ENCODE measurements at places on chromosomes 2 and 18.

- DNase-seq: no peak
Measured at GRCh38 chr2:217705461-217705860, 297.3 kb downstream of the TNS1 start.

- DNase-seq: no peak
Measured at GRCh38 chr18:21218862-21219261, 23.2 kb upstream of the GREB1L start.

DNA sequence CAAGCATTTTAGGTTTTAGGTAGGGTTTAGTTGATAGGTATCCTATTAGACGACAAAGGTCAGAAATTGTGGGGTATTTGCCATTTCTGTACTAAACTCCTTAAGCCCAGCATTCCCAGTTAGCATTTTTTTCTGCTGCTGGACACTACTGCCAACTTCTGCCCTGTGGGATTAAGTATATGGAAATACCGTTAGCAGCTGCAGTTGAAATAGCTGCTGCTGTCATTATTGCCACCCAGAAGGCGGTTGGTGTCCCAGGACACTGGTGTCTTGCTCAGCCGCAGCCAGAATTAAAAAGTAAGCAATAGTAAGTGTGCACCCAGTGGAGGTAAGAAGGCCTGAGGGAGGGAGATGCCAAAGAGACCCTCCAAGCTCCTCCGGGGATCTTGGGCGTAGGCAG lies 1.9 kb upstream of the UXS1 start:
- no peak for DNase-seq

- DNase-seq: no peak
Measured at GRCh38 chr2:196503398-196503797, 136.1 kb upstream of the CCDC150 start.

DNA sequence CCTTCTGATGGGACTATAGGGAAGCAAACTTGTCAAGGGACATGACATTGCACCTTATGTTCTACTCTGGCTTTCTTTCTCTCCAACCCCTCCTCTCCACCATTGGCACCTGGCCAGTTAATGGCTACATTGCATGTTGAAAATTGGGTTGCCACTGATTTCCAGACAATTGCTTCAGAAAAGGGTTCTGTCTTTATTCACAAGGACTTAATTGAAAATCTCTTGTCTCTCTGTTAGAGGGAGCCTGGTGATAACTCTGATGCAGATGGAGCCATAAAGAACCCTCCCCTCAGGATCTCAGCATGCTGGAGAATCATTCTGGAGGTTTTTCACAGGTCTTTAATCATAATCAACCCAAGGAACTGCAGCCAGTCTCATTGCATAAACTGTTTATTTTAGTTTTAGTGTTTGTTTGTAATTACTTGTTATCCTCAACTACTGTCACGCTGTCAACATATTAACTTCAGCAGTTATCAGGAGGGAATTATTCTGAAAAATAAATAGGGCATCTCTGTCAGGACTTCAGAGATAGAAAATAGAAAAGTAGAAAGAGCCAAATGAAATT lies 316.8 kb downstream of the RIT2 start:
- no peak for DNase-seq

DNA sequence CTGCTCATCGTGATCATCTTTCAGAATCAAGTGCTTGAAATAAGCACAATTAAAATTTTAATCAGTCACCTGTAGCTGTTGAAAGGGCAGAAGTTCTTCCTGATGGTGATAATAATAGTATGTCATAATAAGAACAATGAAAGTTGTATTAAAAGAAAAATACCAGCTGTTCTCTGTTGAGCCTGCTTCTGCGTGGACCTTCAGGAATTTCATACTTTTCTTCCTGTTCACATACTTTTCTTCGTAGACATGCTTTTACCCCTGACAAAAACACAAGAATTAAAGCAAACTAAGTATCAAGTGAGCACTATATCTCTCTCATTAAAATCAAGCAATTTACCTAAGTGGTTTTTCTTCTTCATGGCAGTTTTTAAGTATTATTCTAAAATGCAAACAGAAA lies 79.2 kb downstream of the BARD1 start:
- no peak for DNase-seq

DNA sequence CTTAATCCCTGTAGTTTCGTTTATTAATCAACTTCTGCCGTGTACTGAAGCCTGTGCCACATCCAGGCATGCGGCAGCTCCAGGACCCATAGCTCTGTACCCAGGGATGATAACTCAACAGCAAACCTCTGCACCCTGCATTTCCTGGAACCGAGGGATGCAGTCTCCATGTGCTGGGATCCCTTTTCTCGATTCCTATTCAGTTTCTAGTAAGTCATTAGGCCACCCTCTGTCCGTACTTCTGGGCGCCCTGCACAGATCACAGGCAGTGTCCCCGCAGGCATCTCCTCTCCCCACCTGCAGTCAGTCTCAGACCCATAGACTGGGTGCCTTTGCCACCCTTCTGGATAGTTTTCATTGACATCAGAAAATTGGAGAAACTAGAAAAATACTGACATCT lies 18.8 kb downstream of the TMEM18 start:
- DNase-seq: no peak

DNA sequence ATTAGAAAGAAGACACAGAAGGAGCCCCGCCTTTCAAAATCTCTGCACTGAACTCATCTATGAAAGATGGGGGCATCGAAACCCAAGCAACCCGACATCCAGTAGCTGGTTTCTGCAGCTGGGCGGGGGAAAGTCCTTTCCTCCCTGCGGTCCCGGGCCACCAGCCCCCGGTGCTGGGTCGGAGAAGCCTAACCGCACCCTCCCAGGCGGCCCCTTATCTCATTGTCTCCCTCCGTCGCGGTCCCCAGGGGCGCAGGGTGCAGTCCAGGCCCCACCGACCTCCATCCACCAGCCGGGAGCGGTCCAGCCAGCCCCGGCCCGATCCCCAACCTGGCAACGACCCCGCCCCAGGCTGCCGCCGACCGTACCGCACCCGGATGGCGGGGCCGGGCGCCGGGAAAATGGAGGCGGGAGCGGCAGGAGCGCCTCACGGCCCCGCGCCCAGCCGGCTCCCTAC lies 452 bp downstream of the RAPH1 start:
- no peak for DNase-seq

GRCh38 chr2:141959941-141960340 lies 170.9 kb downstream of the LRP1B start:
- DNase-seq: no peak

All from NCI-H748 treated with DMSO at 0.1 percent for 48 hours (cell line).